ENCODE measurements at places on chromosomes 7 and 10.

- DNase-seq = no peak
Observed at GRCh38 chr7:7122701-7123281, 59.6 kb upstream of the C1GALT1 start.

DNA sequence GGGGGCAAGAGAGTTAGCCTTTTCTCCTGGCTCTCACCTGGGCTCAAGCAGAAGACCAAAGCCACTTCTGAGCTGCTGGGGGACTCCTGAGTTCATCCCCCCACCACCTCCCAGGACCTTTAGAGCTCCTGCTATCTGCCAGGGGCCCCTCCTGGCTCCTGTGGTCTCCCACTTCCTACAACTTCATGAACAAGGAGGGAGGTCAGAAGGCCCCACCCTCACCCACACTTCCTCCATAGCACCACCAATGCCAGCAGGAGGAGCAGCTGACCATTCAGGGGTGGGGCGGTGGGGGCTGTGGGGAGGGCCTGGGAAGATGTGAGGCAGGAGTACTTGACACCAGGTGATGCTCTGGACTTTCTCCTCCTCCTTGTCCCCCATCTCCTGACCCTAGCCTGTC is 32.6 kb upstream of the ADCYAP1R1 start:
- DNase-seq = no peak

- no peak for DNase-seq
Observed at GRCh38 chr10:17980846-17981565, 29.3 kb downstream of the SLC39A12 start.

DNA sequence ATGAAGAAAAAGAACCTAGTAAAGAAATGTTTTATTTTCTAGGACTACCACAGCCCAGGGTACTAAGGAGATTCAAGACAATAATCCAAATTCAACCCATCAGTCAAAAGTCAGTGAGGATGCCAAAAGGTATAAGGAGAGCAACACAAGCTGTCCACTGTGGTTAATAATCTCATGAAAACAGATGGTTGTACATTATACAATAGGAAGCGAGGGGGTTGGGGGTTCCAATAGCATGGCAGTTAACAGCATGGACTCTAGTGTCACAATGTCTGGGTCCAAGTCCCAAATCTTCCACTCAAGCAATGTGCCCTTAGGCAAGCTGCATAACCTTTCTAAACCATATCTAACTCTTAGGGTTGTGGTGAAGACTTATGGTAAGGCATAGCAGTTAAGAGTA is 35.1 kb downstream of the BRAF start:
- no peak for DNase-seq

GRCh38 chr7:55210716-55211115 is 154.4 kb upstream of the LANCL2 start:
- no peak for DNase-seq

- DNase-seq = no peak
Observed at GRCh38 chr7:8015100-8015745, 46.6 kb downstream of the GLCCI1 start.

GRCh38 chr10:58179238-58179637 is 88.5 kb downstream of the IPMK start:
- DNase-seq = no peak

DNA sequence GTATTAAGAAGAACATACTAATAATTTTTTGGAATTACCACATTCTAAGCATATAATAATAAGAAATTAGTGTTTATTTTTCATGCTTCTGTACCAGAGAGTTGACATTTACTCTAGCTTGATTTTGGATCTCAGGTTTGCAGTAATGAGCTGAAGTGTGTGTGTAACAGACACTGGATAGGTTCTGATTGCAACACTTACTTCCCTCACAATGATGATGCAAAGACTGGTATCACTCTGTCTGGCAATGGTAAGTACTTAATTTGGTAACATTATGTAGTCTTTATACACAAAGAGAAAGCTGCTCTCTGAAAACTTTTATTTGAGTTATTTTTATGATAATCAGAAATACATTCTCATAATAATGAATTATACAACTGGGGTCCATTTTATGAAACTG is 54.1 kb downstream of the SRI start:
- DNase-seq = no peak

- no peak for DNase-seq
Observed at GRCh38 chr10:13892001-13892491, 305.3 kb downstream of the PRPF18 start.

GRCh38 chr10:20622531-20623211 is 274.4 kb downstream of the NEBL start:
- DNase-seq = no peak

- no peak for DNase-seq
Observed at GRCh38 chr7:46387646-46388045, 466.6 kb upstream of the IGFBP3 start.

- no peak for DNase-seq
Observed at GRCh38 chr7:133911724-133912123, 215.4 kb upstream of the LRGUK start.

- DNase-seq = no peak
Observed at GRCh38 chr10:126846959-126847358, 58.3 kb upstream of the DOCK1 start.

DNA sequence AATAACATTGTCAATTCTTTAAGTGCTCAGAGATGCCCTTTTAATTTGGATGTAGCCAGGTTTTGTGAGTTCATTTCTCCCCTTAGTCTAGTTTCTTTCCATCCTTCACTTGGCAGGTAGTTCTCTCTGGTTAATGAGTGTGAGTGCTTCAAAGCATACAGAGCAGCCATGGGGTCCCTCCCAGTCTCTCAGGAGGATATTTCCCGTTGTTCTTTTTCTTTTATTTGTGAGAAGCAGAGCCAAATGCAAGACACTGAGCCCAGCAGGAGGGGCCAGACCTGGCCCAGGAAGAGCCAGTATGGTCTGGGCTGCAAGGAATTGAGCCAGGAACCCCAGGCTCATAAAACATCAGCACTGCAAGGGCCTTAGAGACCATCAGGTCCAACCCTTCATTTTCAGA is 52.4 kb downstream of the PLCE1 start:
- peak; percentile 21 for DNase-seq

DNA sequence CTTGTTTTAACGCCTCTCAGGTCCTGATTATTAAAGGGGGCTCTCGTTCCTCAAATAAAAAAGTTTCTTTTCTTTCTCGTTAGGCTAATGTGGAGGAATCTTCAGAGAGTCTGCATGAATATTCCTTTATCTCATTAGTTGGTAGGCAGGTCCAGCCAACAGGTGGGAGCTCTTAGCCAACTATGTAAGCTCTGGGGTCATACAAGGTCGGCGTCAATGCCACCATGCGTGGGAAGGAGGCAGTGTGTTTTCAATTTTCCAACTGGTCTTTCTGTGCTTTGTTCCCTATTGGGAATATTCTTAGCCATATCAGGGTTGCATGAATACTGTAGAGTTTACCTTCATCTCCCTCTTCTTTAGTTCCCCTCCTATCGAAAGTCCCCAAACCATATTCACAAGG is 118.5 kb upstream of the SVIL start:
- DNase-seq = no peak

DNA sequence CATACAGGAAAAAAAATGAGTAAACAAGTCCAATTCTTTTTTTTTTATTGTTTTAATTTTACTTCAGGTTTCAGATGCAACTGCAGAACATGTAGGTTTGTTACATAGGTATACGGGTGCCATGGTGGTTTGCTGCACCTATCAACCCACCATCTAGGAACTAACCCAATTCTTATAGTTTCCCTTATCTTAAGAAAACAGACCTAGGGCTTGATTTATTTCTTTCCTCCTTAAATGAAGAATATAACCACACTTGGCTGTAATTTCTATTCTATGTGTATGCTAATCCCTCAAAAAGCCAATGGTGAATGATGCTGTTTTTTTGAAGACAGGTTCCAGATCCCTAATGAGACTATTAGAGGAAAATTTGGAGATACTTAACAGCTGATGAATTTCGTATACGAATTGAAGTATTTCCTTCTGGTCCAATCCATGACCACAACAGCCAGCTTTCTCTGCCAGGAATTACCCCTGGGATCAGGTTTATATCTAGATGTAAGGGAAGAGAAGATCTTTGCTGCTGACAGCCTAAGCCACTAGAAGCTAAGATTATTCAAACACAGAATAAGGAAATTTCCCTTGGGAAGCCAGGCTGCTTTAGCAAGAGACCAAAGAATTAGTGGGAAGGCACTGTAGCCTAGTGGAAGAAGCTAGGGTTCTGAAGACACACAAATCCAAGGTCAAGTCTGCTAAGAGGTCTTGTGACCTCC is 115.8 kb downstream of the INHBA start:
- DNase-seq = no peak

DNA sequence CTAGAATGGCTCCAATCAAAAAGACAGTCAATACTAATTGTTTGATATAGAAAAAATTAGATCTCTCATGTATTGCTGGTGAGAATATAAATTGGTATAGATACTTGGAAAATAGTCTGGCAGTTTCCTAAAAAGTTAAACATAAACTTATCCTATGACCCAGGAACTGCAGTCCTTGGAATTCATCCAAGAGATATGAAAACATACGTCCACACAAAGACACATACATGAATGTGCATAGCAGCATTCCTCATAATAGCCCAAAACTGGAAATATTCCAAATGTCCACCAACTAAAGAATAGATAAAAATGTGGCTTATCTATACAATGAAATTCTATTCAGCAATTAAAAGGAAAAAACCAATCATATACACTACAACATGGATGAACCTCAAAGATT is 128.4 kb downstream of the ZFAND4 start:
- DNase-seq = no peak

- no peak for DNase-seq
Observed at GRCh38 chr7:146956321-146956720, 839.7 kb downstream of the CNTNAP2 start.

GRCh38 chr7:105017657-105018365 is 3.8 kb downstream of the KMT2E start:
- DNase-seq = no peak

DNA sequence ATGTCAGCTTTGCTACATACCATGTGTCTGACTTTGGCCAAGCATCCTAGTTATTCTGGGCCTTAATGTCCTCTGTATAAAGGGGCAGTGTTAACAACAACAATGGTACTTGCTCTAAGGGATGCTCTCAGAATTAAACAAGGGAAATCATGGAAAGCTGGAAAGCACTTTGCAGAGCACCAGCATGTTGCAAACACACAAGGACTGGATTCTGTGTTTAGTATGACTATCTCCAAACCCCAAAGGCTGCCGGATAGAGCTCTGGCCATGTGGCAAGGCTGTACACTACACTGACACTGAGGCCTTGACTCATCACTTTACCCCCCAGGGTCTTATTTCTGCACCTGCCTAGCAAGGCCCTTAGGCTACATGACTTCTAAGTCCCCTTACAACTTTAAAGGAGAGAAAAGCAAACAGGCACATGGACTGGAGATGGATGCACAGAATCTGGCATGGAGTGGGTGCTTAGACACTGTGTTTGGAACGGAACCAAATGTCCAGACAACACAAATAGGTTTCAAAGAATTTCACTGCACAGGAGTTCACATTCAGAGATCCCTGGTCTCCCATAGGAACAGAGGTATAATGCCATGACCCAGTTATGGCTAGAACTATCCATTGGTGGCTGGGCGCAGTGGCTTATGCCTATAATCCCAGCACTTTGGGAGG is 74.6 kb downstream of the FAM13C start:
- no peak for DNase-seq

DNA sequence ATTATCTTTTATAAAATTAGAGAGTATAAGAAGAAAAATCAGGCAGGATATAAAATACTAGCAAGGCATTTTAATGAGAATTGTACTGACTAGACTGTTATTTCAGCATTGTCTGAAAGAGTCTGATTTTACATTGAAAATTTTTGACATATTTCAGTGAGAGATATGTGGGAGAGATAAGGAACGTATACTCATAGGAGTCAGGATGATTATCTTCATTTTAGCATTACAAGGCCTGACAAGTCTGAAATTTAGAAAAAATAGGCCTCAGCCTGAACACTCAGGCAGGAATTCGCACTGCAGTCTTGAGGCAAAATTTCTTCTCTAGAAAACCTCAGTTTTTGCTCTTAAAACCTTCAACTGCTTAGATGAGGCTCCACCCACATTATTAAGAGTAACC is 386.0 kb downstream of the HGF start:
- no peak for DNase-seq

DNA sequence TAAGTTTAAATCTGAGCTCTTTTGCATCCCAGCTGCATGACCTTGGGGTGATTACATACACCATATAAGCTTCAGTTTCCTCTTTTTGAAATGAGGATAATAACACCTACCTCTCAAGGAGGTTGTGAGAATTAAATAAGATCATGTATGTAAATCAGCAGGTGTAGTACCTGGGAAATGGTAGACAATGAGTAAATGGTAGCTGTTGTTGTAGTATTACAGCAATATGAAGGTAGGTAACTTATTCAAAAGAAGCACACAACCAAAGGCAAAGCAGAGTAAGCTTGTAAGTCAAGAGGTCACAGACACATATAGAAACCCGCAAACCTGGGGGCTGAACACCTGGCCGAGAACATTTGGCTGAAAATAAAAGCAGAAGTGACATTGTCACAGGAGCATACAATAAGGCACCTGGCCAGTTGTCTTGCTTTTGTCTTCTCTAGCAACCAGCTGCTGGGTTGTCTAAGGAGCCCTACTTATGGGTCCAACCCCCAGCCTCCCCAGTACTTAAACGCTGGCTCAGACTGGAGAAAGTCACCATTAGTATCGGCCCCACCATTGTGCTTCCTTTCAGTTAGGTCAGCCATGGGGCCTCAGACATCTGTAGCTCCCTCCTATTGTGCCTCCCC is 203.6 kb upstream of the MKLN1 start:
- DNase-seq = no peak

GRCh38 chr7:39219869-39220268 is 242.2 kb downstream of the POU6F2 start:
- no peak for DNase-seq

GRCh38 chr7:106419455-106420182 is 134.8 kb upstream of the NAMPT start:
- DNase-seq = no peak

DNA sequence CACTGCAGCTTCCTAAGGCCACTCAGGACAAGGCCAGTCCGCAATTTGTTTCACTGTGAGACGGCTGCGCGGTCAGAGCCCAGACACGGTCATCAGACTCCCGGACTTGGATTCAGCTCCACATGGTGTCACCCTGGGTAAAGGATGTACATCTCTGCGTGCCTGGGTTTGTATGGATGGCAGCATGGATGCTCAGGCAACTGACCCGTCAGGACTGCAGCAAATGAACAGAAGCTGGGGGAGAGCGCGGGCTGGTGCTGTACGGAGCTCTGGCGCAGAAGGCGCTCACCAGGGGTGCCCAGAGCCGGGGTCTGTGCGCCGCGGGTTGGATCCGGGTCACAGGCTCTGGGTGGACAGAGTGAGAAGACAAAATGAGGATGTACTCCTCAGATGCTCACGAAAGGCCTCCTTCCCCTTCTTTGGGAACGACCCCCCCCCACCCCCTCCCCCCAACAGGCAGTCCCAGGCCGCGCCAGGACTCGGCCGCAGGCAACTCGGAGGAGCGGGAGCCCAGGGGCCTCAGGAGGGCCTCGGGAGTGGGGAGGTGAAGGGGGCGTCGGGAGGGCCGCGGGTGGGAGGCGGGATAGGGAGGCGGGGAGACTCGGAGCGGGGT is 92.4 kb downstream of the CXCL12 start:
- peak; percentile 38 for DNase-seq

DNA sequence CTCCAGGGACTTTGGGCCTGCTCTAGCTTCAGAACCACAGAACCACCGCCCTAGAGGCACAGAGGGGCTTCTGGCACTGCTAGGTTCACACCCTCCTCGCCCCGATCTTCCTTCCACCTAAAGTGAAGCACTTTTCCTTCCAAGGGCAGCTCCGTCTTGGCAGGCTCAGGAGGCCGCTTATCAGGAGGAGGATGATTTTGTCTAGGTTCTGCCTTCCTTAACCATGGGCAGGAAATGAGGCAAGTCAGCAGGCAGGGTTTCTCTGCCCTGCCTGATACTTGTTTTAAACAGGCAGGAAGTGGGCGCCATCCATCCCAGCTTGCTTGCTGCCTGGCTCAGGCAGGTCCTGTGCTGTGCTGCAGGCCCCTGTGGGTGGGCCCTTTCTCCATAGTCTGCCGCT is 8.3 kb upstream of the ATP6V0E2 start:
- no peak for DNase-seq
